ENCODE measurements at places on chromosomes 4 and X.

GRCh38 chrX:117376460-117376859 is 740.1 kb downstream of the KLHL13 start:
- no peak for DNase-seq

DNA sequence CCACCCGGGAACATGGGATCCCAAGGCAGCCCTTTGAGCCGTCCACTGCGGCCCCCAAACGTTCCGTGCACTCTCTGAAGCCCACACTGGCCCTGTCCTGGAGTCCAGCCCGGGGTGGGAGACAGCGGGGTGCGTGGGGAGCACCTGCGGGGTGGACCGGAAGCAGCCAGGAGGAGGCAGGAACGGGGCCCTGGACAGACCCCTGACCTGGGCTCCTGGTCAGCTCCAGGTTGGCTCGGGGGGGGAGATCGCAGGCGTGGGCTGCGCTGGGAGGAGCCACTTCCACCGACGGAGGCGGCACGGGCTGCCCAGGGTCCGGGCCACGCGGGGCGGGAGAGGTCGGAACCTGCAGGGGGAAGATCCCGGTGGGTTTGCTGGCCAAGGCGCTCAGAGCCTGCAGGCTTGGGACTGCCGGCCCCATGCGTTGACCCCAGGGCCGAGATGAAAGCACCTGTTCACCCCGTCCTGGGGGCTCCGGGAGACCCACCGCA is 5.7 kb upstream of the PLCXD1 start:
- no peak for DNase-seq

GRCh38 chr4:172232966-172233365 is 419.8 kb downstream of the GALNTL6 start:
- no peak for DNase-seq

GRCh38 chr4:1116838-1117237 is 3.5 kb upstream of the RNF212 start:
- no peak for DNase-seq

- no peak for DNase-seq
Measured at GRCh38 chr4:118732591-118733330, 47.6 kb downstream of the METTL14 start.

GRCh38 chrX:130851569-130851968 is 51.4 kb downstream of the ENOX2 start:
- no peak for DNase-seq

DNA sequence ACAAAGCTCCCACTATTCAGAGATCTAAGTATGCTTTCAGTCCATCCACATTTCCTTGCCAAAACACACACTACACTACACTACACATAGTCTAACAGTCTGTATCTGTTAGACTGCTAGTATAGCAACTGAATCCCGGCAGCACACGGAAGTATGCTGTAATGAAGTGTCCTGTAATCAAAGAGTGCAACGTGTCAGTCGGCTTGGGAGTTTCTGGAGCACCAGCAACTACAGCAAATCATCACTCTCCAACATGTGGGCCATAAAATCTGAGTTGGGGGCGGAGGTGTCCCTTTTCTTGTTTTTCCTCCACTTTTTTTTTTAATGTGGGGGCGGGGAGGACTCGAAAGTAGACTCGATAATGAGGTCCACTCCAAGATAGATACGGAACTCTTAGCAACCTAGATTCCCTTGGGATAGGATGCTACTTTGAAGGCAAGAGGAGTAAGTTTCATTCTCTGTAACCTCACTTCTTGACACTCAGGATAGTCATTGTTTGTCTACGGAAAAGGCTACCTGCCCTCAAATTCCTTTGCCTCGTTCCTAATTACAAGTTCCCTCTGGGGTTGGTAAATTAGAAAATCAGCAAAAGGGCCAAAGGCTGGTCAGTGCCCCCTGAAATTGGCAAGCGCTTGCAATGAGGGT is 722 bp downstream of the SLC10A7 start:
- DNase-seq, result no peak

DNA sequence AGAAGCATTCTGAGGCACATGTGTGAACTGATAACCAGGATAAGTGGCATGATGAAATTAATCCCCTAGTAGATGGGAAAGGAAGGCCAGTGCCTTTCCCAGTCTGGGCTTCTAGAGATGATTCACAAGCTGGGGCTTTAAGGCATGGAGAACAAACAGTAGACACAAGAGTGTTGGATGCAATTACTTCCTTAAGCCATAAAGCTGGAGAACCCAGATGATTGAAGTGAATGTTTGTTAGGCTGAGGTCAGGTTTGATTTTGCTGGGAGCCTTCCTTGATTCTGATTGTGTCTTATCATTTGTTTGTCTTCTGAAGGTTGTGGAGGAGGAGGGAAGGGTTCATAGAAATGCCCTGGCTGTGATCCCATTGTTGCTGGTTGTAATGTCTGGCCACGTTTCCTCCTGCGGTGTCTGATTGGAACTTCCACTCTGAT is 125.2 kb downstream of the NHS start:
- DNase-seq, result no peak

GRCh38 chr4:78885598-78885997 is 53.6 kb downstream of the PAQR3 start:
- no peak for DNase-seq

GRCh38 chr4:26524011-26524410 is 33.7 kb upstream of the CCKAR start:
- no peak for DNase-seq

GRCh38 chrX:142036116-142036515 is 132.4 kb downstream of the MAGEC1 start:
- DNase-seq, result no peak
